ENCODE measurements at places on chromosomes 5 and 9.
A peak's percentile ranks its signal among the peaks of the same experiment; 100 is the strongest.

DNA sequence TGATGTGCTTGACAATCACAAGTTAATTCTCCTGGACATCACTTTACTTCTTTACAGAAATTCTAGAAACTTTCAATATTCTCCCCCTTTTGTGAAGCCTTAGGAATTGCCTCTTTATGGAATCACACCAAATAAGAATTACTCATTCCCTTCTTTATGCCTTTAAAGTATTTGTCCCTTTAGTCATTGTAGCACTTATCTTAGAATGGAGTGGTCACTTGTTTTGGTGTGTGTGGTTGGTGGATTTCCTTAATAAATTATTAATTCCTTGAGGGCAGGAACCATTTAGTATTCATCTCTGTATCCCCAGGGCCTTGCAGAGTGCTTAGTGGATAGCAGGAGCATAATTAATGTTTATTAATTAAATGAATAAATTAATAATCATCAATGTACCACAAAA lies 307.0 kb downstream of the ARRDC3 start:
- no peak for DNase-seq

DNA sequence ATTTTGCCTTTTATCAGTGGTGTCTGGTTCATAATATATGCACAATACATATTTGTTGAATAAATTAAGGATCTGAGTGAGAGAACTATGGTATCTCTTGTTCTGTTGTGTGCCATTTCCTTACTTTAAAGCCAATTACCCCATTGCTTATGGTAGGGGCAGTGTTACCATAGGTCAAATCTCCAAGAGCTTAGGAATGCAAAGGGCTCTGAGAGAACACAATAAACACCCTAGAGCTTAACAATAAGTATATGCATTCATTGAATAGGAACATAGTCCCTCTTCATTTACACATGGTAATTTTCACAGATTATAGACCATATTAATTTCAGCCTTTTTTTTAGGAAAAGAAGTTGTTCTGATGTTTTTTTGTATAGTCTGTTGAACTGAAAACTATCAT lies 112.2 kb downstream of the MCTP1 start:
- DNase-seq, result no peak

DNA sequence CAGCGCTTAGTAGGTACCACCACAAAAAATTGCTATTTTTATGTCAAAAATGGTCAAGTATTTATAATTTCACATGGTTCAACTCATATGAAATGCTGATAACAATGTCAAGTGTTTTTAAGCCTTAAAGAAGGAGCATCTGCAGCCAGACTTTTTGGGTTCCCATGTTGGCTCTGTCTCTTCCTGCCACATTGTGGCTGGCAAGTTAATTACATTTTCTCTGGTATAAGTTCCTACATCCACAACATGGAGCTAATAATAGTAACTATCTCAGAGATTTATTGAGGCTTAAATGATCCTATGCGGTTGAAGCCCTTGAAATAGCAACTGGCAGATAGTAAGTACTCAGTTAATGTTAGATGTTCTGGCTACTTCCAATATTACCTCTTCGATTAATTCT lies 5.4 kb downstream of the ATP10B start:
- DNase-seq, result no peak

GRCh38 chr9:37412431-37413151 lies 9.9 kb upstream of the GRHPR start:
- no peak for DNase-seq

- no peak for DNase-seq
Measured at GRCh38 chr9:136460772-136461325, 21.2 kb upstream of the INPP5E start.

DNA sequence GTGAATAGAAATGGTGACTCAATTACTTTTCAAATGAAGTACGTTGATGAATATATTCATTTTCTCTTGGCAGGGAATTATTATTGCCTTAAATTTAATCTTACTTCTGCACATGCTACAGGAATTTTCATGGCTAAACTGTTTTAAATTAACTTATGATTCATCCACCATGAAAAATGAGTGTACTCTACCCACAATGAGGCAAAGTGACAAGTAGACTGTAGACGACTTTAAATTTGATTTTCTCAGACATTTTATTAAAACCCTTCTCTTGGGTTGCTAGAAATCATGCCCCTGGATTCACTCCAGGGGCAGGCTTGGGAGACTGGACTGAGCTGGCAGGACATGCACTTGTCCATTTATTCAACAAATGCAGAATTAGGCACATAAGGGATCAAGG lies 23.5 kb upstream of the ERAP2 start:
- no peak for DNase-seq

DNA sequence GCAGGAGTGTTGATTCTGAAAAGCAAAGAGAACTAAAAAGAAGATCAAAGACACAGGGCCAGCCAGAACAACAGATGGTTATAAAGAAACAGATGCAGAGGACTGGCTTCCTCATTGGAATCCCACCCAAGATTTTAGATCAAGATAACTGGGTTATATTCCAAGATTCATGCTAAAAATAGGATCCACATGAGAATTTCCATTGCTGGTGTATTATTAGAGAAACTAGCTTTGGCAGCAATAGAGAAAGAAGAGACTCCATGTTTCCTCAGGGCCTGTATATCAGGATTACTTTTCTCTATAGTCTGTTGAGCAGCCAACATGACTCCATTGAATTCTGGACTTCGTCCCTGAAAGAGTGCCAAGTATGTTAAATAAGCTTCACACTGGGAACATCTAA lies 367.3 kb downstream of the TUSC1 start:
- DNase-seq, result no peak

GRCh38 chr5:149164731-149165130 lies 23.4 kb downstream of the ABLIM3 start:
- DNase-seq, result no peak

- DNase-seq, result no peak
Measured at GRCh38 chr5:112923148-112923917, 1.3 kb upstream of the REEP5 start.

DNA sequence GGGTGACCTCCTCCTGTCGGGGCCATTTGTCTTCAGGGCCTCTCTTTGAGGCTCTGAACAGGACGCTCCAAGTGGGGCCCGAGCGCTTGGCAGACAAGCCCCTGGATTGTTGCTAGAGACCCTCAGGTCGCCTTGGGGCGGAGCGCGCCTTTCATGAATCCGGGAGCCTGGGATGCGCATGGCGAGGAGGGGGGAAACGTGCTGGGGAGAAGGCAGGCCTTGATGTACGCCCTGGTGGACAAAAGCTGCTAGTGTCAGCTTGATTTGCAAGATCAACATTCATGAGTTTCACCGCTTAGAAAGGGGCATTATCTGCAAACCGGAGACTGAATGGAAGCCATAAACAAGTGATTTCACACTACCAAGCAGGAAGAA lies 226.3 kb downstream of the SMARCA2 start:
- no peak for DNase-seq

- no peak for DNase-seq
Measured at GRCh38 chr5:64018966-64019365, 56.7 kb upstream of the HTR1A start.

GRCh38 chr9:123387686-123388085 lies 31.7 kb downstream of the CRB2 start:
- DNase-seq, result no peak

DNA sequence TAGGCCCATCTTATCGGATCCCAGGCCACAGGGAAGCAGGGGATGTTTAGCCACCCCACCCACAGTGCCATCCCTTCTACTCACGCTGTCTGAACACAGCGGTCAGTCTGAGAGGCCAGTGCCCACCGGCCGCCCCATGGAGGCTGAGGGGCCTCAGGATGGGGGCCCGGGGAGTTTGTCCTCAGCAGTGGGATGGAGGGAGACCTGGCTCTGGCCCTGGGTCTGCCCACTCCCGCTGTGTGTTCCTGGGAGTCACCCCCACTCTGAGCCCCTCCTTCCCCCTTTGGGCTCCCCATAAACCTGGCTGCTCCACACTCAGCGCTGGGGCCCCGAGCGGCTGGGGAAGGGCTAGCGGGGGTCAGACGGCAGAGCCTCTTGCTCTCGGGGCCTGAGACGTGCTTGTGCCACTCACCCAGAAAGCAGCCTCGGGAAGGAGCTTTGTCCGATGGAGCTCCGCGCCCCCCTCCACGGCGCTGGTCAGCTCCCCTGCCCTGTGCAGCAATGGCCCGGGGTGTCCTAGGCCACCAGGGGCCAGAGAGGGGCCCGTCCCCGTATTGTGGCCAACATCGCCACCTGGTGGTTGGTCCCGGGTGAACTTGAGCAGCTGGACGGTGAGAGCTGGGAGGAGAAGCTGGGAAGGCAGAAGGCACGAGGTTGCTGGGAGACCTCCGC lies 10.9 kb upstream of the LAMC3 start:
- no peak for DNase-seq

DNA sequence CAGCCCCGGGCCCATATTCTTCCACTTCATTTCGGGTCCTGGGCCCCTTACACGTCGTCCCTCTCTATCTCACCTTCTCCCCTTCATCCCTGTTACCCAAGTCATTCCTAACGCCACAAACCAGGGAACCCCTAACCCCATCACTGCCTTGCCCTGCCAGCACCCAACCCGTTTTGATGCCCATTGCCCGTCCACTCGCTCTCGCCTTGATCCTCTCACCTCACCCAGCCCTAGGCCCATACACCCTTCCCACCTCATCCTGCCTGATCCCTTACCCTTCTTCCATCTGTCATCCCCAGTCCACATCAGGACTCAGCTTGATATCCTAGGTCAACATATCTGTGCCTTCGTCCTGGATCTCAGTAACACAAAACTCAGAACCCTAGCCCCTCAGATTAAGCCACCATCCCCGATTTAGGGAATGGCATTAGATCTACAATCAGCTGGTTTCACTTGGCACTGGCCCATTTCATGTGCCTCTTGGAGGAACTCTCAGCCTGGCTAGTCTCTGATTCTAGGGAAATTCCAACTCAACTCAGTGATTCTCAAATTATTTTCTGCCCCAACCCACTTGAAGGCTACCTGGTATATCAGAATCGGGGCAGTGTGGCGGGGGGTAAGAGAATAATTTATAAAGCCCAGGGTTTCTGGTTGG lies 489 bp downstream of the CHMP5 start:
- no peak for DNase-seq

GRCh38 chr5:10440367-10440990 lies 1.2 kb upstream of the ROPN1L start:
- DNase-seq, result no peak

DNA sequence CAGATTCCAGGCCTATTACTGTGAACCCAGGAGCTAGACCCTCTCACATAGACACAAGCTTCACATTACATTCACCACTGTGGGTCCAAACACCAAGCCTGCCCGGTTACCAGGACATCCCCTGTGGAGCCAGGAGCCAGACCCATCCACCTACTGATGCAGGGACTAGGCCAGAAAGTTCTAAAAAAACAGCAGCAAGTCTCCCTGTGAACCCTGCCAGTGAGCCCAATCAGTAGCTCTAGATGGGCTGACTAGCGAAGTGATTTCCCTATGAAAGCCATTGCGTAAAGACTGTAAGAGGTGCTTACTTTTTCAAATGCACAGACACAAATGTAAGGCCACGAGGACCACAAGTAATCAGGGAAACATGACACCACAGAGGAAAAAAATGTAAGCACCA lies 352.3 kb downstream of the TMEM161B start:
- DNase-seq, result no peak

GRCh38 chr9:12775679-12776512 lies 1.1 kb downstream of the LURAP1L start:
- no peak for DNase-seq

DNA sequence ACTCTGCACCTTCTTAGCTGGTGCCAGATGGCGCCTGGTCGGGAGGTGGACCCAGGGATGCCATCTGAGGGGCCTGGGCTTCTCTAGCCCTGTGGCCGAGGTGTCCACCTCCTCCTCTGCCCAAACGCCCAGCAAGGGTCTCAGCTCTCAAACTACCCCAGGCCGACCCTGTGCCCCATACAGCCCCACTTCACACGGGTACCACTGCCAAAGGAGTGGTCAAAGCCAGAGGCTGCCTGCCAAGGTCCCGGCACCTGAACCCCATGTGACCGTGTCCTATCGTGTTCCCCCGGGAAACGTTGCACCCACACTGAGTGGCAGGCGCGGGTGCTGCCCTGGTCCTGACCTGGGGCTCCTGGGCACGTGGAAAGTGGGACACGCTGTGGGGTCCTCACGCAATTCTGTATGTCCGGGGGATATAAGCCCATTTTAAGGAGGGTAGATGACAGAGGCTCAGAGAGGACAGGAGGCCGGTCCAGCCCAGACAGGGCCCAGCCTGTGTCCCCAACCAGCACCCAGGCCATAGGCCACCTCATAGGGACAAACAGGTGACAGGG lies 1.9 kb downstream of the ENTPD8 start:
- peak; percentile 63 for DNase-seq

GRCh38 chr9:82606492-82607382 lies 456.2 kb downstream of the RASEF start:
- no peak for DNase-seq

DNA sequence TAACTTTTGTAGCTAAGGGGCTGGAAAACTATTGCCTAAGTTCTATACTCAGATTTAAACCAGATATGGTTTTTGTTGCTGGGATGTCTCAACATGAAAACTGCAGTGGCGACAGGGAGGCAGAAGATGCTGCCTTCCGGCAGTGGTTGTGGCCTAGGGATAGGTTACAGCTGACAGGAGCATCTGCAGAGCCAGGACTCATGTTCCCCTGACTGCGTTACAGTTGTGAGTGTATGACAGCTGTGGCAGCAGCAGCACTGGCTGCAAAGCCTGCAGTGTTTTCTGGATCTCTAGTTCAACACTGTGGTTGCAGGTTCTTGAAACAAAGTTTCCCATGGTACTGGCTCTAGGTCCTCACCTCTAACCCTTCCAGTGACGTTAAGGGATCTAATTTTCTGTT lies 498.8 kb upstream of the CDH18 start:
- no peak for DNase-seq

- no peak for DNase-seq
Measured at GRCh38 chr5:65126542-65127069, 355.1 kb downstream of the ADAMTS6 start.

DNA sequence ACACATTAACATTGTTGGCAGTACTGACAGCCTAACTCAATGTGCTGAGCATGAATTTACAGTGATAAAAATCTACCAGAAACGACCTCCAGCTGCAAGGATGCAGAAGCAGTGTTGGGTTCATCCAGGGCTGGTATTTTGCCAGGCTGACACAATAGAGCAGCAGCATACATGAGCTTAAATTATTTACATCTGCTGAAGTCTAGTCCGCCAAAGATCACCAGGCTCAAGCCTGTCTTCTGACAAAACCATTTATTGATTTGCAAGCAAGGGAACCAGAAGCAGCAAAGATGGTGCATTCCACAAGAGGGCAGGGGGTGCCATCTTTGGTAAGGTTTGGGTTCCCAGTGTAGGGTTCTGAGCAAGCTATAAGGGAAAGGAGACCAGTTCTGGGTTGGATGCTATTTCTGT lies 8.7 kb upstream of the C5orf34 start:
- no peak for DNase-seq

- DNase-seq, result no peak
Measured at GRCh38 chr5:10351199-10351905, 2.1 kb upstream of the MARCHF6 start.
